Stimulated activated CD8-positive, alpha-beta memory T cell treated with anti-CD3 and anti-CD28 coated beads, Interleukin-4, amount 100 ng/mL, for 4 hours (primary cell): ENCODE measurements at places on chromosomes 2 and 18.

DNA sequence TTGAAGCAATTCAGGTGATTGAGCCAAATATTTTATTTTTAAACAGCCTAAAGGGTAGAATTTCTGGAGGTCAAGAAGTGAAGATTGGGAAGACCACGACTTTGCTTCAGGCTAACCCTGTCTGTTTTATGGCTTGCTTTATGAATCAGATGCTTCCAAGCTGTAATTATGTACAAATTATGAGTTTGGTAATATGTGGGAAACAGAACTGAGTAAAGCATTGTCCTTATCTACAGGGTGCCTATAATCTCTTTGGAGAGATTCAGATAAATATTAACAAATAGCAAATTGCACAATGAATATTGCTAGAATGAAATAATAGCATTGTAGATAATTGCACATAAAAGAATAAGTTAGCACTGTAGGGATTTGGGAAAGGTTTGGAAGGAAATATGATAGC, 539.4 kb upstream of the CDH2 start:
- no peak for DNase-seq

DNA sequence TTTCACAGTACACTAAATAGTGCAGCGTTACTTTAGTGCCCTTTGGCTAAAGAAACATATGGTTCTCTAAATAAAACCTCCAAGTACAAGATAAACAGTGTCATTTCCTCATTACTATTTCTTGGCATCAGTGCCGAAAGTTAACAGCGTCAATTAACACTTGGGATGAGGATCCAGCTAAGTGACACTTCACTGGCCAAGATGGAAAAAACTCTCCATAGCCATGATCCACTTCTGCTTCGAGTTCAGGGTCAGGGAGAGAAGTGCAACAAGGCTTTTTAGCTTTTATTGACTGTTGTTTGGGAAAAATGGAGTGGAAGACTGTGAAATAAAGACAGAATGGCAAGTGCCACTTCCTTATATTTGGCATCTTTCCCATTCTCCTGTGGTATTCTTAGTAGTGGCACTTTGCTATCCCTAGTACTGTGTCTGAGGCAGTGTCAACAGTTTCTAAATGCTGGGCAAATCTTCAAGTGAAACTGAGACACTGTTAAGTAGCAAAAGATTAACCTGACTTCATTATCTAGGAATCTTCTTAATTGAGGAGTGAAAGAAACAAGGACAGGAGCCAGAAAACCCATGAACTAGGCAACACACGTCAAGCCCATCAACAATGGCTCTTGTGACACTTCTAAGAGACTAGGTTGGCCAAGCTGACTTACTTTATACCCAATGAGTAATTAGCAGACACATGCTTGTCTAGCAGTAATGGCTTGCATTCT, 222.5 kb upstream of the SESTD1 start:
- DNase-seq, result no peak

DNA sequence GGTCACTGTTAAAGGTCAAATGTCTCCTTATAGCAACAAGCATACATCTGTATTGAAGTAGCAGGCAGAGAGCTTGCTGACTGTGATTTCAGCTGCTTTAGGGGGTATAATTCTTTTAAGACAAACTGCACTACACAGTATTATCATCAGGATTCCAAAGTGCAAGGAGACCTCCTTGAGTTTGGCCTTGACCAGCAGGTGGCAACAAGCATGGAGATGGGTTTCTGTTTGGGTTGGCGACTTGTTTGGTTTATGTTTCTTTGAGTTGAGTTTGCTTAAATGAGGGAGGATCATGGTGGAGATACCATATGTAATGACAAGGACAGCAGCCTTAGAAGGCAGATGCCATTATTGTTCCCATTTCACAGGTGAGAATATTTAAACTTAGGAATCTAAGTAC, 681.0 kb upstream of the ID2 start:
- DNase-seq, result no peak

GRCh38 chr2:186980787-186981550, 132.0 kb upstream of the ZSWIM2 start:
- DNase-seq, result no peak

DNA sequence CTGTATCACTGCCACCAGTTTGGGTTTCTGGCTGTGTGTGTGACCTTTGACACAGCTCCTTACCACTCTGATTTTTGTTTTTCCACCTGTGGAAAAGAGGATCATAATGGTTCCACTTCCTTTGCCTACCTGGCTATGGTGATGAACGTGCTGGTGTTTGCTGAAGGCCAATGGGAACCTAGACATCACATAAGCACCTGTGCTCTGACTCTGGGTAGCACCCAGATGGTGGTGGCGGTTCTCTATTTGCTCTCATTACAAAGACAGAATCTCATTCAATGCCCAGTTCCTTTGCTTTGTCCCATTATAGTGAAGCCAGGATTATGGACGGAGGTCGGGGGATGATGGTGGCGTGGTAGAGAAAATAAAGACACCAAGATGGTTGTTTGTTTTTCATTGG, 121.2 kb upstream of the GATA6 start:
- DNase-seq, result no peak

GRCh38 chr2:44246840-44247369, 28.4 kb upstream of the SLC3A1 start:
- no peak for DNase-seq

DNA sequence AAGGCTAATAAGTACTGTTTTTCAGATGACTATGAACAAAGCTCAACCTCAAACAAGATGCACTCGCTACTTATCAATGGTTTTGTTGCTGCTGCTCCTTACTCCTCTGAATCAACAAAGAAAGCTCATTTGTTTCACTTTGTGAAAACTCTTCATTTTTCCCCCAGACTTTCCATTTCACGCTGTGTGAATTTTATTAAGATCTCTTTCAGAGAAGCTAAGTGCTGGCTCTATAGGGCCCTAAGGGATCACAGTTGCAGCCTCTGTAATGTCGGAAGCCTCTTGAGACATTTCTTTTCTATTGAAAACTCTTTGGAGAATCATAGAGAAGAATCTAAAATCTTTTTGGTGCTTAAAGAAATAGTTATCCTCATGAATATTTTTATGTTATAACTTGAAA, 209.8 kb downstream of the CD226 start:
- DNase-seq, result no peak

DNA sequence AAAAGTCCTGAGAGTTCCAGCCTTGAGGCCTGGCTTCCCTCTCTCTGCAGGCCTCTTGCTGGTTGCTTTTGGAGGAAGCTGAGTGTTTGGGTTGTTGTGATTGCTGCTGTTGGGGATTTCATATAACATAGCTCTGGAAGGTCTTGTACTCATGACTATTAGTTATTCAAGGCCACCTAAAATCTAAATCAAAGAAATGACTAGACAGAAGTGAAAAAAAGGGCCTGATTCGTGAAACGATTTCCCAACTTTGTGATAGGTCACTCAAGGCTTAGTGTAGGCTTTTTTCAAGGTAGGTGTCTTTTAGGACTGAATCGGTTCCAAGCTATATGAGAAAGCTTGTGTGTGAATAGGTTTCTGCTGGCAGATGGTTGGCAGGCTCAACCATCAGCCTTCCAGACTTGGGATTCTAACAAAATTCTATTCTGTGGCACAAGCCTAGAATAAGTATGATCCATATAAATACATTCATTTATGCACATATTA, 164.4 kb downstream of the FMNL2 start:
- no peak for DNase-seq

DNA sequence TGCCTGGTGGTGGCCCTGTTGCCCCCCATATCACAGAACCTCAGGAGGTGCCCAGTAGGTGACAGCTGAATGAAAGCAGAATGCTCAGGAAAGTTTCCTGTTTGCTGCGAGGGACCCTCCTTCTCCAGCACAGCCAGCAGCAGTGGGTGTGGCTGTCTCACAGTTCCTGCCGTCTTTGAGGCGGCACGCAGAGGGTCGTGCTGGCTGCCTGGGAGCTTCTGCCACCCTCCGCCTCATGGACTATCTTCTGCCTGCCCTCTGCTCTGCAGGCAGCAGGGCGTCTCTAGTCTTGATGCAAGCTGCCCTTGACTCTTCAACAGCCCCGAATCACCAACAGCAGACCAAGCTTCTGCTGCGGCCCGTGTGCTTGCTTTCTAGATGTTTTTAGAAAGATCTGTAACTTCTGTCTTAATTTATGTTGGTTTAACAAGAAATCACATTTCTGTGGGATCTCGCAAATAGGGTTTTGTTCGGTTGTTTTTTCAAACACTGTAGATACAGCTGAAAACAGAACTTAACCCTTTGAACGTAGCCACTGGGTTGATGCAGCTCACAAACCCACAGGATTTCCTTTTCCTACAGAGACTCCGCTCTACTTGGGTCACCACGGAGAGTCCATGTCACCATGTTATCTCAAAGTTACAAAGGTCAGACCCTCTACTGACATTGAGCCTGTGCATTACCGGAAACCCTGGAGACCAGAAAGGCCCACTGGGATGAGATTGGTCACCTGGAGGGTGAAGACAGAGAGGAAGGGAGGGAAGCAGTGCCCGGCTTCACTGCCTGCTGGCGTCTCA, 144.9 kb downstream of the ACOXL start:
- DNase-seq, result no peak

DNA sequence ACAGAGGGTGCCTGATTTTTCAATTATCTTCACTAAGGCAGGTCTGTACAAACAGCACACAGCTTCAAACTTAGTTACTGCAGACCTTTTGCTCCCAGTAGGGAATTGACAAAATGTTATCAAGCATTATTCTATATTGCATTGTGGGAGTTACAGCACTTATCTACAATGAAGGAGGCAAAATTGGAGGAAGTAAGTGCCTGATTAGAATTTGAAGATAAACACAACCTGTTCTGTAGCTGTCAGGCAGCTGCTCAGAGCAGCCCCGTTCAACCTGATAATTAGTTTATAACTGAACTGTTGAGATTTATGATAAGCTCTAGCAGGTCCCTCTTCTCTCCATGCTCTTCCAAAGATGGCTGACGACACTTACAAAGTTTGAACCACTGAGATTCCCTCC, 364.4 kb upstream of the CYRIA start:
- no peak for DNase-seq

DNA sequence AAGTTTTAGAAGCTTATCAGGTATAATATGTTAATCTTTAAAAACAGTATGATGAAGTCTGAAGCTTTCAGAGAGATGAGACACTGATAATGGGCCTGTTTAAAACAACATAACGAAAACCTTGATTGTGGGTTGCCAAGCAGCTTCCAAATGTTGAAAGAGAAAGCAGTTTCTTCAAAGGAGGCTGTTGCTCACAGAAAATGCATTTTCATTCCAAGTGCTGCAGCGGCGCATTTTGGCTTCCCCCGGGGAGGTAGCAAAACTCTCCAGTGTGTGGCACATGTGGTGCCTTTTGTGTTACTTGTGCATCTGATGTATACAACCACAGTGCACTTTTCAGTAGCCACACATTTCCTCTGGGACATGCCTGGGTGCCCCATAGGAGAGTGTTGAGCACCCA, 66.1 kb downstream of the TMEFF2 start:
- no peak for DNase-seq

DNA sequence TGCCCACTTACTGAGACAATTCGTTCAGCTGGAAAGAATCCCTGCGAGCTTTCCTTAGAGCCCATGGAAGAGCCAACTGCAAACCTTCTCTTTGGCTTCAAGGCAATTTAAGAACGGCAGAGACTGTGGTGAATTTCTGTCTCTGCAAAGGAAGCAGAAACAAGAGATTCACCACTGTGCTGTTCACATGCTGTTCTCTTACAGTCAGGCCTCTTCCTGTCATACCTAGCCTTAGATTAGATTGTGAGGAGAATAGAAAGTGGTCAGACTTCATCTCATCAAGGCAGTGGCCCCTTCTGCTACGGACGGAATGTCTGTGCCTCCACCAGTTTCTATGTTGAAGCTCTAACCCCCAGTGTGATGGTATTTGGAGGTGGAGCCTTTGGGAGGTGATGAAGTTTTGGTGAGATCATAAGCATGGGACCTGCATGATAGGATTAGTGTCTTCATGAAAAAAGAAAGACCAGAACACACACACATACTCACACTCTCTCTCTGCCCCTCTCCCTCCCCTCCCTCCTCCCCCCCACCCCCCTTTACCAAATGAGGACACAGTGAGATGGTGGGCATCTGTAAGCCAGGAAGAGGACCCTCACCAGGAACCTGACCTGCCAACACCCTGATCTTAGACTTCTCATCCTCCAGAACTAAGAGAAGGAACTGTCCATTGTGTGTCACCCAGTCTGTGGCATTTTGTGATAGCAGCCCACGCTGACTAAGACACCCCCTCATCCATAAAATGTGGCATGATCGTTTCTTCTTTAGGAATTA, 45.6 kb upstream of the NRP2 start:
- DNase-seq, result no peak

- DNase-seq, result no peak
Observed at GRCh38 chr2:176652300-176653182, 383.3 kb downstream of the MTX2 start.

GRCh38 chr2:100320547-100321178, 1.6 kb downstream of the LONRF2 start:
- DNase-seq, result no peak

DNA sequence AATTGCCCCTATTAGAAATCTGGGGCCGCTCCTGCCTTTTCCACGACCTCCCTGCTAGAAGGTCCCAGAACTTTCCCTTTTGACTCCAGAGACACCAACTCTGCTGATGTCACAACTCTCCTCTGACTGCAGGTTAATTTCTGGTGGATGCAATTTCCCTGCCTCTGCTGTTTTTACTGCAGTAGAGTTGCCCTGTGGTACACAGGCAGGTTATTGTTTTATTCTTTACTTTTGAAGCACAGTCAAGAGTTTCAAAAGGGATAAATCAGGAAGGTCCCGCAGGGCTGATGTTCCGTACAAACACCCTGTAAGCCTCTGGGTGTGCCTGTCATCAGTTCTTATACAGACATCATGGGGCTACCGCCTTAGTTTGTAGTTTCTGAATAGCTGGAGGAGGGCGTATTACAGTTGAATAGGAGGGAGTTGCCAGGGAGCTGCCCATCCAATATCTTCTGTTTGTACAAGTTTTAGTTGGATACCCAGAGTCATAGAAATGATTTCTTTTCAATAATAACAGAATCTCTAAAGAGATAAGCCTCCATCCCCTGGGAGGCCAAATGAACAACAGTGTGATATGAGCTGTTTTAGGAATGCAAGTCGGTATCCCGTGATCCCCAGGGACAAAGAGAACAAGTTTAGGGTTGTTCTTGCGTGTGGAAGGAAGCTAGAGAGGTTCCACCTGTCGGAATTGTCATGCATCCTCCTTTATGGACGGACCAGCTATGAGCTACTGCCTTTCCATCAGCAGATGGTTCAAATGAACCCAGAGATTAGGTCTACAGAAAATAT, 108.4 kb upstream of the COPS8 start:
- no peak for DNase-seq

DNA sequence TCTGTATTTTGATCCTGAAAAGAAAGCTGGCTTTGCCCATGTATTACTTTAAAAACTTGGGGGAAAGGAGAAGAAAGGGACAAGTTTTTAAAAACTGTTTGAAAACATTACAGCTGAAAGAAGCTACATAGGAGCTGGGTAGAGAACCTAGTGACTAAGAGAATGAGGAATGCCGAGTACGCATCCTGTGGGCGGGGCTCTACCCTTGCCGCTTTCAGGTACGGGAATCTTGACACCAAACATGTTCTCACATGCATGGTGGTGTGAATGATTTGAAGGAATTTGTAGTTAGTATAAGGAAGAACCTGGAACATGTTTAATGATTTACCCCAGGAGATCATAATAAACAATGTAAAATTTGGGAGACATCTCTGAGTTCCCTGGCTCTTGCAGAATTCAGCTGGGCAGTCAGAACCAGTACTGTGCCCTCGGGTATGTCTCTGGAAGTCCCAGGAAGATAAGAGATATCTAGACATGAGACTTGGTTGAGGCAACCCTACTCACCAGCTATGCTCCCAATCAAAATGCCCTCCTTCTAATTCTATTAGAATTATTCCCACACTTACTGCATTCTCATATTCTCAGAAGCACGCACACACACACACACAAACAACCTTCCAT, 16.5 kb upstream of the TGFA start:
- no peak for DNase-seq

GRCh38 chr2:174694920-174695319, 69.4 kb downstream of the CHRNA1 start:
- DNase-seq, result no peak
